ENCODE measurements at places on chromosomes 2 and 18.
A peak's percentile ranks its signal among the peaks of the same experiment; 100 is the strongest.

GRCh38 chr2:233059797-233060500, at the start of gene INPP5D:
INPP5D (plus strand) TSS chr2:233060342; CDS start chr2:233060479, 137 bp downstream.
- peak; percentile 71 for DNase-seq

DNA sequence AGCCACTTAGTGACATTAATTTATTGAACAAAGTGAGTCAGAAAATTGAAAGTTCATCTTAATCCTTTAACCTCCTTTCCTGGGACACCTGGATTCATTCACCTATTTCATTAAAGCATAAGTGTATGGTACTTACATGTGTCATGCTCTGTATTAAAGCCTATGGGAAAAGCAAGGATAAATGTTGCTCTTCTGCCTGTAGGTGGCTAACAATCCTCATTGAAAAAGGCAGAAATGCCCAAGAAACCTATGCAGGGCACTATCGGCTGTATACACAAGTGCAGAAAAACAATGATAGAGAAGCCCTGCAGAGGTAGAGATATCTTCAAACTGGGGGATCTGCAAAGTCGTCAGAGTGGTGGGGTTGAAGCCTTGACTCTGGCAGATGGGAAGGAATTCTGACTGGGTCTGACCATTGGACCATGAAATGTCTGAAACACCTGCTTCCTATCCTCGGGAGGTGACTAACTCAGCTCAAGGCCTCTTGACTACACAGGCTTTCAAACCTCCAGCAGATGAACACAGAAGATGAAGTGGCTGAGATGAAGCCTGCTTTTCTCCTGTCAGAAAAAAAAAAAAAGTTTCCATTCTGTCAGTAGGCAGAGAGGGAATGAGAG, 83.1 kb downstream of the DCC start:
- DNase-seq: no peak

DNA sequence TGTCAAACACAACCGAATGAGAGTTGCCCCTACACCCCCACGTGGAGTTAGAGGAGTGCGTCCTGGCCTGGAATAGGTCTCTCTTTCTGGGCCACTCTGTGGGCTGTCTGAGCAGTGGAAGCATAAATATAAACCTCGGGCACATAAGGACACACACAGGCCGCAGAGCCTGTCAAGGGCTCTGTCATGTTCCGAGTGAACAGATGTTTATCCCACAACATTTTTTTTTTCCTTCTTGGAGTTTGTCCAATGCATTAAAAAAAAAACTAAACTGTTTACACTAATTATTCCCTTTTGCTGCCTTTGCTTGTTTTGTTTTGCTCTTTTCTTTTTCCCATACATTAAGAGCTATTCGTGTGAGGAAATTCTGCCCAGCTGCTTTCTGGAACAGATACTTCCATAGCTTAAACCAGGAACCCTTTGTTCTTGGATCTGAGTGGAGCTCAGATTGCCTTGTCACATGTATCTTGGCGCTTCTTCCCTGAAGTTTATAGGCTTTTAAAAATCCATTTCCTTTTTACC, 228.3 kb upstream of the FOSL2 start:
- peak; percentile 56 for DNase-seq

- DNase-seq: no peak
These were observed 37.6 kb upstream of the MGAT4A start for GRCh38 chr2:98768384-98769113.

DNA sequence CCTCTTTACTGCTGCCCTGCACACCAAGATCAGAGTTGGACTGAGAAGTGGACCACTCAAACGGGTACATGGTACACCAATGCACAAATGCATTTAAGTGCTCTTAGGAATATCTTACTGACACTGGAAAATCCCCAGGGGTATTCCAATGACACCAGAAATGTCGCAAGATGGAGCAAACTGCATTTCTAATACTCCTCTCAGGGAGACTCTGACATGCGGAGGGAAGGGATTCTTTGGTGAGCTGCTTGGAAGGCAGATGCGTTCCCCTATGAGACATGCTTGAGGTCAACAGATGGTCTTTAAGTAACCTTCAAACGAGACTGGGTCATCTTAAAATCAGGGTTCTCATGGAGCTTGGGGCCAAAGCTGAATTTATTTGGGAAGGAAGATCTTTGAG, 521.8 kb upstream of the TCF4 start:
- DNase-seq: no peak

GRCh38 chr2:19100570-19100969, 257.9 kb downstream of the OSR1 start:
- no peak for DNase-seq

DNA sequence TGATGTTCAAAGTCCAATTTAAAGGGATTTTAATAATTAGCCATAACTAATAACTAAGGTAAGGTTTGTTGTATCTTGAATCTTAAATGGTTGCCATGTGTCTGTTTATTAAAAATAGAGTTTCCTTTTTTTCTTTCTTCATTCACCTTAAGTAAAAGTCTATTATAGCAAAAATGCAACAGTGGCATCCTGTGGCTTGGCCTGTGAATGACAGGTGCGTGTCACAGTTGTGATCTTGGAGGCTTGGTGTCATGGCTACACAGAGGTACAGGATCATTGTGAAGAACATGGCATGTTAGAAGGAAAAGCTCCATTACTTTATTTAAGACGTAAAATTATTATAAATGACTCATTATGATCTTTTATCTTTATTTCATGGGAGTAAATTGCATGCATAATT, 246.1 kb downstream of the BCL2 start:
- no peak for DNase-seq
